ENCODE measurements at places on chromosomes 6 and 20.

DNA sequence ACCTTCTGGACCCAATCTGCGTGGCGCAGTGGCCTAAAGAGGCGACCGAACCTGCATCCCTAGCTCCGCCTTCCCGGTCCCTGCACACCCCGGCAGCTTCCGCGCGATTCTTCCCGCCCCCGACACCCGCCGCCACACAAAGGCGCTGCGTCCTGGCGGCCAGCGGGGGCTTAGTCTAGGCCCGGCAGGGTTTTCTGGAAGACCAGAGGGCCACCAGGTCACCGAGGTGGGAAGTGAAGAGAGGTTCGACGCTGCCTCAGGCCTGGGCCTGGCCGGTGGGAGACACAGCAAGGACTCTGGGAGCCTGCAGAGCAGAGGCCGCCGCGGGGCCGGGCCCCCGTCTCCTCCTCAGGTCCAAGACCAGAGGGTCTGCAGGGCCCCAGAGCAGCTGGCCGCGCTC lies 154.9 kb downstream of the OR2B2 start:
- DNase-seq, result no peak

DNA sequence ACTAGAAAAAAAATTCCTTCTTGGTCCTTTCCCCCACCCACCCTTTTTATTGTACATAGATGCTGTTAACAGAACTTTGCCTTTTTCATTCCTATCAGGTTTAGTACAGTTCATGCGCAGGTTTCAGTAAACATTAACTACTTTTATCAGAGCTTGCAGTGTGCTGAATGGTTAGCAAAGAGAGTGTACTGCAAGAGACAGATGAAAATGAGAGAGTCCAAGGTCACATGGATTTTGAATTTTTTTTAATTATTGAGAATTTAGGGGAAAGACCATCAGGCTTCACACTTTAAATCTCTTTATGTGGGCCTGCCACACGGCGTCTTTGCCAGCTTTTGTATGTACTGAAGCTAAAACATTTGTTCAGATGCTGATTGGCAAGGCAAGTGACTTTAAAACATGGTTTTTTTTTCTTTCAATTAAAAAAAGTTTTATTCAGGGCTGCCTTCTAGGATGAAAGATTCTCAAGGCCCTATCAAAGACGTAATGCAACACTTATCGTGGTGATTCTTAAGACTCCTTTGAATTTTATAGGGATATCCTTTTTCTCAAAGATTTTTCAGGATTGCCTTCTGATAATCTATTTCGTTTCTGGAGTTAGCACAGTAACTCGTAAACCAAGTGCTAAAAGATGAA lies 32.2 kb downstream of the RREB1 start:
- no peak for DNase-seq

GRCh38 chr6:169568314-169569087 lies 133.3 kb downstream of the WDR27 start:
- no peak for DNase-seq

GRCh38 chr6:22821664-22822320 lies 252.4 kb downstream of the HDGFL1 start:
- DNase-seq, result no peak

DNA sequence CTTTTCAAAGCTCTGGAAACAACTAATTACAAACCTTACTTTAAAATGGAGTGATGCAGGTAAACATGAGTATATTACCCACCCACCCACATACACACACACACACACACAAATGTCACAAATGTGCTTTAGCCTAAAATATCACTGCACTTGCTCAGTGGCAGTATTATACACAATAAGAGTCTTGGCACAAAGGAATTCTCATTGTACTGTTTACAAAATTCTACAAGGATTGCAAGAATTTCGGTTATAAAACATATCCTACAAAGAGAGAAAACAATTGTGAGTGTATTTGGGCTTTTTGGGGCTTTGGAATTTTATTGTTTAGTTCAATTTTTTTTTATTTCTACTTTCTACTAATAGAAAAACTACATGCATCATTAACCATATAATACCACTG lies 113.2 kb upstream of the BEND6 start:
- DNase-seq, result no peak

DNA sequence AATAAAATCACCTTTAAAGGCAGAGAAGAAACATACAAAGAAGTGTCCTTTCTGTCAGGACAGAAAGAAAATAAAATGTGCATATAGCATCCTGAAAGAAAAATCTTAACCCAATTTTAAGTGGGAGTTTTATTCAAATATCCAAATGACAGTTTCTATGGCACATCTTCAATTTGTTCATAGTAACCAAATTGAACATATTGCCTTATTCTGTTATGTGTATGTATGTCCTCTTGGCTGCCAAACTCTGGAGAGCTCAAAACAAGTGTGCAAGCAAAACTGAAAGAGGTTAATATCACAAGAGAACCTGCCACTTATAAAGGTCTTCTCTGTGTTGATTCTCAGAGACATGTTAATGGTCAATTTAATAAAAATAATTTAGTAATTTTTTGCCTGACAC lies 334.7 kb downstream of the BCKDHB start:
- DNase-seq, result no peak

GRCh38 chr6:30075094-30075789 lies at the start of gene RNF39:
Gene RNF39 (minus strand): TSS chr6:30075769. CDS start chr6:30075585, 184 bp downstream.
- DNase-seq, result no peak

- DNase-seq, result no peak
Measured at GRCh38 chr6:125913864-125914351, 42.7 kb upstream of the HINT3 start.

GRCh38 chr20:52746770-52747169 lies 225.4 kb upstream of the TSHZ2 start:
- no peak for DNase-seq

- DNase-seq, result no peak
Measured at GRCh38 chr20:20358801-20359200, 9.1 kb upstream of the INSM1 start.
